Temporal lobe (tissue), 4 donors: ENCODE measurements at places on chromosomes 3 and 15. TPM values are rescaled to one million over a fixed set of nuclear protein-coding genes. Genes with fewer than 3 reads are reported as not detected.

GABRB3 gene
- total RNA-seq: 102 TPM

CYP1A2 gene
- total RNA-seq: not detected

NLGN1 gene
- 61.0 TPM for total RNA-seq

GOLIM4 gene
- 16.0 TPM for total RNA-seq

DNASE1L3 gene
- total RNA-seq: 0.74 TPM

NOX5 gene
- total RNA-seq: not detected

CFAP44 gene
- 5.4 TPM for total RNA-seq

TIGIT gene
- total RNA-seq: under 0.01 TPM

ANKUB1 gene
- 0.25 TPM for total RNA-seq

SEMA5B gene
- 17.2 TPM for total RNA-seq

LYZL4 gene
- total RNA-seq: not detected

ILDR1 gene
- total RNA-seq: not detected

IL17RD gene
- total RNA-seq: 47.5 TPM

CA12 gene
- total RNA-seq: 10.3 TPM

LSM3 gene
- total RNA-seq: 12.0 TPM

CADPS gene
- 202 TPM for total RNA-seq

DUOX1 gene
- not detected for total RNA-seq

ARHGEF26 gene
- 7.9 TPM for total RNA-seq

WDR93 gene
- total RNA-seq: 0.25 TPM

DNAH12 gene
- 0.74 TPM for total RNA-seq

RBSN gene
- 51.4 TPM for total RNA-seq

ZNF621 gene
- total RNA-seq: 12.5 TPM

CLEC3B gene
- 19.2 TPM for total RNA-seq

ROPN1 gene
- not detected for total RNA-seq

GPR27 gene
- 34.2 TPM for total RNA-seq

FETUB gene
- total RNA-seq: not detected

HMCES gene
- total RNA-seq: 21.4 TPM

PLCH1 gene
- 12.0 TPM for total RNA-seq

FAM81A gene
- total RNA-seq: 51.1 TPM

ARIH1 gene
- 35.2 TPM for total RNA-seq

LPP gene
- total RNA-seq: 8.6 TPM

THAP10 gene
- total RNA-seq: 3.9 TPM

LMAN1L gene
- total RNA-seq: not detected

PML gene
- total RNA-seq: 14.0 TPM

TICRR gene
- total RNA-seq: 1.2 TPM

RTP1 gene
- 0.25 TPM for total RNA-seq

PIF1 gene
- 1.2 TPM for total RNA-seq

C3orf80 gene
- 9.6 TPM for total RNA-seq
